Activated gamma-delta T cell treated with anti-CD3 and anti-CD28 coated beads, Interleukin-2, amount 50 U/mL, for 16 hours (primary cell): ENCODE measurements at places on chromosomes 7 and 10.
A peak's percentile ranks its signal among the peaks of the same experiment; 100 is the strongest.

GRCh38 chr10:120557311-120557710, 100.3 kb downstream of the PLPP4 start:
- DNase-seq: no peak

- DNase-seq: peak; percentile 23
Observed at GRCh38 chr10:93376372-93377293, 105.5 kb downstream of the MYOF start.

GRCh38 chr7:82384051-82384464, 59.5 kb downstream of the CACNA2D1 start:
- no peak for DNase-seq

GRCh38 chr10:6579904-6580278, at the start of gene PRKCQ:
PRKCQ (minus strand) TSS chr10:6580276; CDS start chr10:6515135, 65,141 bp downstream.
- no peak for DNase-seq

- DNase-seq: no peak
Observed at GRCh38 chr10:77236700-77237099, 400.9 kb downstream of the KCNMA1 start.
